ENCODE measurements at places on chromosomes 7 and 10. TPM values are rescaled to one million over a fixed set of nuclear protein-coding genes. Genes with fewer than 3 reads are reported as not detected.

Gene SH2B2
- total RNA-seq, result 26.6 TPM

Gene SND1
- 179 TPM for total RNA-seq

Gene IL15RA
- total RNA-seq, result 21.9 TPM

Gene LIPK
- not detected for total RNA-seq

- H3K4me1 ChIP-seq, result peaks cover 4% of the 10 kb centered on the region
- no peak for DNase-seq
- no peaks in the 10 kb centered on the region for H3K27me3 ChIP-seq
- no peaks in the 10 kb centered on the region for H3K36me3 ChIP-seq
- no peak overlapping the region for H3K4me3 ChIP-seq
- H3K27ac ChIP-seq, result no peak overlapping the region
These were observed 86.1 kb downstream of the PIP4K2A start for GRCh38 chr10:22628309-22628708.

Gene GCK
- total RNA-seq, result 0.94 TPM
